ENCODE measurements at places on chromosomes 16 and 17. TPM values are rescaled to one million over a fixed set of nuclear protein-coding genes. Genes with fewer than 3 reads are reported as not detected.

The NT5C gene
- 72.7 TPM for total RNA-seq

The HOXB1 gene
- not detected for total RNA-seq

The SHCBP1 gene
- total RNA-seq, result 45.6 TPM

The SEC14L1 gene
- total RNA-seq, result 92.2 TPM

The RAMP2 gene
- total RNA-seq, result not detected

The KRTAP9-4 gene
- total RNA-seq, result not detected

DNA sequence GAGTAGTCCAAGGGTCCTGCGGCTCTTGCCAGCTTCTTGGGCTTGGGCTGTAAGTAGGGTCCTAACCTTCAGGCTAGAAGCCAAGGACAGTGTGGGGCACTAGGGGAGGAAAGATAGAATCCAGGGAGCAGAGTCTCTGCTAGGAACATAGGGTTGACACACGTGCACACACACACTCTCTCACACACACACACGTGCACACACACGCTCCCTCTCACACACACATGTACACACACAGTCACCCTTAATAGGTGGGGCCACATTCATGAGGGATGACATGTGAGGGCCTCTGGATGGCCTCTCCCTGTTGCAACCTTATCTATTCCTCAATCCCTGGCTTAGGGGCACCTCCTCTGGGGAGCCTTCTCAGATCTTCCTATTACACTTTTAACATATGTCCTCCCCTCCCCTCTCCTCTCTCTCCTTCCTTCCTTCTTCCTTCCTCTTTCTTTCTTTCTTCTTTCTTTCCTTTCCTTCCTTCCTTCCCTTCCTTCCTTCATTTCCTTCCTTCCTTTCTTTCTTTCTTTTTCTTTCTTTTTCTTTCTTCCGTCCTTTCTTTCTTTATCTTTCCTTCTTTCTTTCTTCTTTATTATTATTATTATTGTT, 3.1 kb downstream of the EPX start:
- no peak for DNase-seq
- no peaks in the 10 kb centered on the region for H3K4me1 ChIP-seq
- H3K27me3 ChIP-seq, result peaks cover 3% of the 10 kb centered on the region

DNA sequence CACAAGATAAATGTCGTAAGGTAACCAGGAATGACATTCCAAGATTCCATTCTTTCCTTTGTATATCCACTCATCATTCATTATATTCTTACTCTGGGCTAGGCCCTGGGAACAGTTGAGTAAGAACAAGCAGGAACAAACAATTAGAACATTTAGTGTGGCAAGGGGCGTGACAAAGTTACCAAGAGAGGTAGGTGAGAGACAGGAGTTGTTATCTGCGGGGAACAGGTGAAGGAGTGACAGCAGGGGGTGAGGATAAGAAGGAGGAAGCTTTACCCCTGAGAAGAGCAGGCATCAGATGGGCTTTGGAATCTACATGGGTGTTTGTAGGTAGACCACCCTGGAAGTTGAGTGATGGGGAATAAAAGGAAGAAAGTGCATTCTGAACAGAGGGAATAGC, 568.9 kb downstream of the WWOX start:
- H3K36me3 ChIP-seq, result no peaks in the 10 kb centered on the region
- no peak for DNase-seq
- no peak overlapping the region for H3K4me3 ChIP-seq
- H3K4me1 ChIP-seq, result no peaks in the 10 kb centered on the region

DNA sequence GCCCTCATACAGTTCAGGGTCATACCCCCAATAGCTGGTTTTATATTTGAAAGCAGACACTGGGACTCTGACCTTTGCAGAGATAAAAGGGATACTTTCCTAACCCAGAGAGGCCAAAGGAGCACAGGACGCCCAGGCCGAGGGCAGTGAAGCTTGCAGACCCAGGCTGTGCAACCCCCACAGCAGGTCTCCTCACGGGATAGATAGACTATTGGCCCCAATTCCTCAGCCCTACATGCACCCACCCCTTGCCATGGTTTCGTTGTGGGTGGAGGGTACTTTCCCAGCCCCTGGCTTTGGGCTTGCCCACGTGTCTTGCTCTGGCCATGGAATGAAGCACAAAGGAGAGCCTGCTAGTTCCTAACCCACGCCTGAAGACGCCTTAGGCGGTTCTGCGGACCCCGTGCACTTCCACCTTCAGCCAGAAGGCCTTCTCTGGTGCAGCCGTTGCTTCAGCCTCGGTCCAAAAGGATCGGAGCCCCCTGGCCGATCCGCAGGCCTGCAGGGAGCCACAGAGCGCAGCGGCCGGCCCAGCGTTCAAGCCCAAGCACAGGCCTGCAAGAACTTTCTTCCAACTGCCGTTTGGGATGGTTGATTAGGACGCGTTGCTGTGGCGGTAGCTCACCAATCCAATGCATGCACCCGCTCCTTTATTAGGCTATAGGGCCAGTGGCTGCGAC, 9.8 kb upstream of the BRCA1 start:
- peaks cover 16% of the 10 kb centered on the region for H3K4me1 ChIP-seq
- DNase-seq, result no peak
- no peak overlapping the region for H3K4me3 ChIP-seq
- no peaks in the 10 kb centered on the region for H3K27me3 ChIP-seq
- H3K27ac ChIP-seq, result no peak overlapping the region

- no peak for DNase-seq
- H3K27me3 ChIP-seq, result no peaks in the 10 kb centered on the region
- peaks cover 36% of the 10 kb centered on the region for H3K36me3 ChIP-seq
- peaks cover 26% of the 10 kb centered on the region for H3K4me1 ChIP-seq
These were observed 54.7 kb downstream of the SKAP1 start for GRCh38 chr17:48375356-48375755.

- no peaks in the 10 kb centered on the region for H3K36me3 ChIP-seq
These were observed 112.3 kb upstream of the CLEC3A start for GRCh38 chr16:77910021-77910420.

DNA sequence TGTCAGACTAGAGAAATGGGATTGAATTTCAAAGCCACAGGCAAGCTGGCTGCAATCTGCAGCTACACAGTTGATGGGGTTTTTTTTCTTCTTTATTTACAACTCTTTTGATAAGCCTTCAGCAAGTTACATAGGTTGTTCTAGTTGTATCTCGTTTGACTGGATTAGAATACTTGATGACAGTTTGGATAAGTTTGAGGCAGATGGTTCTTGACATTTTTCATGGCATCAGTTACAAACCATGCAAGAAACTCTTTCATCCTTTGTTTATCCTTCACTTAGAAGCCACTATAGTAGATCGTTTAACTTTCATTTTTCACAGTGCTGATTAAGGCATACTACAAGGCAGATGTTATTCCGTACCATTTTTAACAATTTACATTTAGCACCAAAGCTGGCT, 238.9 kb downstream of the TOX3 start:
- H3K27ac ChIP-seq, result no peak overlapping the region
- no peak overlapping the region for H3K4me3 ChIP-seq
- no peak for DNase-seq
- no peaks in the 10 kb centered on the region for H3K4me1 ChIP-seq

- DNase-seq, result no peak
- no peak overlapping the region for H3K27ac ChIP-seq
- peaks cover 51% of the 10 kb centered on the region for H3K4me1 ChIP-seq
- H3K36me3 ChIP-seq, result peaks cover 5% of the 10 kb centered on the region
These were observed 62.2 kb downstream of the PITPNC1 start for GRCh38 chr17:67439269-67439668.

- DNase-seq, result no peak
- peaks cover 51% of the 10 kb centered on the region for H3K36me3 ChIP-seq
- no peak overlapping the region for H3K27ac ChIP-seq
- no peaks in the 10 kb centered on the region for H3K4me1 ChIP-seq
- H3K4me3 ChIP-seq, result no peak overlapping the region
- H3K27me3 ChIP-seq, result no peaks in the 10 kb centered on the region
These were observed 117.1 kb upstream of the ZNF750 start for GRCh38 chr17:82956726-82957468.

GRCh38 chr16:17359788-17360390, 110.9 kb downstream of the XYLT1 start:
- no peak for DNase-seq
- H3K36me3 ChIP-seq, result peaks cover 38% of the 10 kb centered on the region
- H3K27ac ChIP-seq, result peak overlapping the region; percentile 63
- H3K4me1 ChIP-seq, result peaks cover 67% of the 10 kb centered on the region

- H3K27ac ChIP-seq, result no peak overlapping the region
- peaks cover 7% of the 10 kb centered on the region for H3K4me1 ChIP-seq
- no peaks in the 10 kb centered on the region for H3K27me3 ChIP-seq
- no peaks in the 10 kb centered on the region for H3K36me3 ChIP-seq
- H3K4me3 ChIP-seq, result no peak overlapping the region
- DNase-seq, result no peak
These were observed 307.5 kb upstream of the DYNLRB2 start for GRCh38 chr16:80233097-80233835.

DNA sequence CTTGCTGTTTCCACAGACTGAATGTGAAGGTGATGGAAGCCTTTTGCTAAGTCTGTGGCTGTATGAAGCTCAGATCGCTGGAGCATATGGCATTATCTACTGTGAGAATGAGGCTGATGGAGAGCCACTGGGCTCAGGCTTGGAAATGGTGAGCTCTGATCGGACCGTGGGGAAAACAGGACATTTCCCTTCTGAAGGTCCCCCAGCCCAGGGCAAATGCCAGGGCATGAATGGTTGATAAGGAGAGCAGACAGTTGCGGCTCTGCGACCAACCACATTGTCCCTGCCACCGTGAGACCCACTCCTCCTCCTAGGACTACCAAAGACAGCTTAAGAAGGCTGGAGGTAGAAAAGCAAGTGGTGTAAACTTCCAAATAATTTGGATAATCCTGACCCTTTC, 4.7 kb upstream of the CUEDC1 start:
- H3K27me3 ChIP-seq, result peaks cover 47% of the 10 kb centered on the region
- no peak overlapping the region for H3K4me3 ChIP-seq
- no peak overlapping the region for H3K27ac ChIP-seq
- peaks cover 14% of the 10 kb centered on the region for H3K4me1 ChIP-seq

GRCh38 chr16:324451-325334, 27.8 kb downstream of the AXIN1 start:
- peaks cover 32% of the 10 kb centered on the region for H3K4me1 ChIP-seq
- peaks cover 6% of the 10 kb centered on the region for H3K36me3 ChIP-seq

GRCh38 chr16:1108299-1109252, 12.5 kb upstream of the C1QTNF8 start:
- no peaks in the 10 kb centered on the region for H3K36me3 ChIP-seq
- DNase-seq, result no peak
- no peak overlapping the region for H3K4me3 ChIP-seq
- no peaks in the 10 kb centered on the region for H3K4me1 ChIP-seq
- peaks cover 2% of the 10 kb centered on the region for H3K27me3 ChIP-seq
- H3K27ac ChIP-seq, result no peak overlapping the region

- H3K27ac ChIP-seq, result no peak overlapping the region
- H3K4me1 ChIP-seq, result no peaks in the 10 kb centered on the region
- no peak overlapping the region for H3K4me3 ChIP-seq
- no peaks in the 10 kb centered on the region for H3K36me3 ChIP-seq
These were observed 334.9 kb downstream of the SHISA9 start for GRCh38 chr16:13236308-13236707.

GRCh38 chr17:35901631-35902175, 21.5 kb upstream of the CCL5 start:
- DNase-seq, result no peak
- H3K36me3 ChIP-seq, result no peaks in the 10 kb centered on the region
- no peaks in the 10 kb centered on the region for H3K27me3 ChIP-seq

GRCh38 chr17:66548158-66548557, 245.7 kb downstream of the PRKCA start:
- DNase-seq, result peak; percentile 18
- H3K27me3 ChIP-seq, result no peaks in the 10 kb centered on the region
- peaks cover 50% of the 10 kb centered on the region for H3K36me3 ChIP-seq
- H3K27ac ChIP-seq, result peak overlapping the region; percentile 81

DNA sequence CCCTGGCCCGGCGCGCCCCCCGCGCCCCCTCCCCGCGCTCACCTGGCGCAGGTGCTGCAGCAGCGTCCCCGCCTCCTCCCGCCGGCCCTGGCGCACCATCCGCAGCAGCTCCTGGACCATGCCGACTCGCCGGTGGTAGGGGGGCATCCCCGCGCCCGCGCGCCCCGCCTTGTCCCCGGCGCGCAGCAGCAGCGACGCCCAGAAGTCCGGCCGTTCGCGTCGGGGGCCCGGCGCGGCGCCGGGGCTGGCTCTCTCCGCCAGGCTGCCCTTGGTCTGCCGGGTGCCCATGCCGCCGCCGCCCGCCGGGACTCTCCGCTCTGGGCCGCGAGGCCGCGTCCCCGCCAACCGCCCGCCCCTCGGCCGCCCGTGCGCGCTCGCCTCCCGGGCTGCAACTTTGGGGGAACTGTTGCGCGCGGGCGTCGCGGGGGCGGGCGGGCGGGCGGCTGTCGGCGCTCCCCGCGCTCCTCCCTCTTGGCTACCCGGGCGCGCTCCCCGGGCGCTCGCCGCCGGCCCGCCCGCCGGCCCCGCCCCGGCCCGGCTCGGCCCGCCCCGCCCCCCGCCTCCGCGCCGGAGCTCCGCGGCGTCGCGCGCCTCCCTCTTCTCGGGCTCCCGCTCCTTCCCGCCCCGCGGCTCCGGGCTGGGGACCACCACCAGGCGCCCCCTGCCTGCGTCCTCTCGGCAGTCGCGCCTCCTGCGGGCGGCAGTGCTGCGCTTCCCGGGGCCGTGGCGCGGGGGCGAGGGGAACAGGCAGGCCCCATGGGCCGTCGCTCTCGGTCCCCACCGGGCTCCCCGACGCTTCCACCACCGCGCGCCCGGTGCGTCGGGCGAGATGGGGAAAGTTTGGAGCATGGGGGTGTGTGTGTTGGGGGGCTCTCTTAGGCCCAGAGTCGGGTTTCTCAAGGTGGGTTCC, at the start of gene LRRC75A:
Gene LRRC75A, minus strand, starts transcription at position 491 of the 910 bp plus-strand sequence. Its CDS starts 203 bp downstream, at position 288.
- H3K27ac ChIP-seq, result no peak within 1 kb of the TSS
- H3K36me3 ChIP-seq, result no peaks in the 10 kb centered on the region
- peak; percentile 34 for DNase-seq
- peak within 1 kb of the TSS; percentile 74 for H3K4me3 ChIP-seq
- H3K27me3 ChIP-seq, result peaks cover 58% of the 10 kb centered on the region

DNA sequence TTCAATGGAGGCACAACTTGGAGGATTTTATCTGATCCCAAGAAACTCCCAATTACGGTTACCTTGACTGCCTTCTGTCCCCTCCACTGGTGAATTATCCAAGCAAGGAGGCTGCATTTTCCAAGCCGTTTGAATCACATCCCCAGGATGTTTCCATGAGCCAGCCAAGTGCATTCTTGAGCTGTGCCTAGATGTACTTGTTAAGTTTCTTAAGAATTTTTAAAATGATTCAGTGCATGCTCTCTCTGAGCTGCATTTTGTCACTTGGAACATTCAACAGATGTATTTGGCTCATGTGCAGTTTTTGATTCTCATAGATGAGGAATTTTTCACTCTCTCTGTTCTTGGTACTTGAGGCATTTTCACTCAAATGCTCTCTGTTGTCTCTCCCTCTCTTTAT, 202.6 kb upstream of the MYOCD start:
- no peaks in the 10 kb centered on the region for H3K4me1 ChIP-seq
- H3K36me3 ChIP-seq, result no peaks in the 10 kb centered on the region
- H3K27me3 ChIP-seq, result no peaks in the 10 kb centered on the region
- H3K27ac ChIP-seq, result no peak overlapping the region

GRCh38 chr17:42378359-42378958, 9.8 kb downstream of the STAT3 start:
- H3K36me3 ChIP-seq, result peaks cover 48% of the 10 kb centered on the region
- no peak for DNase-seq
- peaks cover 42% of the 10 kb centered on the region for H3K4me1 ChIP-seq
